NB4 (cell line): ENCODE measurements at places on chromosomes 3 and 15.

DNA sequence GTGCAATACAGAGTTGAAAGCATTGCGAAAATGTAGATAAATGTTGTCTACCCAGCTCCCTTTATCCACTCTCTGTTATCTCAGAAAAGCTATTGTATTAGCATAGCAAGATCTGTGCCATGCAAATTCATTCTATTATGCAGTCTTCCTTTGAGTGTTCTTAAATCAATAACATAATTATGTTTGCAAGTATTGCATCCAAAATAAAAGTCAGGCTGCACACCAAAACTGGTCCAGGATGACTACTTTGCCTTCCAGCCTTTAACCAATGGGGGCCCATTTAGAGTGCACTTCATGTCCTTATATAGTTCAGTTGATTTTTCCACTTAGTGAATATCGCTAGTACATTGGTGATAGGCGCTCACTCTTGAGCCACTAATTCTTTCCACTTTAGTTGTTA lies 107.4 kb upstream of the MLF1 start:
- no peak for DNase-seq

- no peak for DNase-seq
Measured at GRCh38 chr15:75598361-75598760, 19.2 kb upstream of the PTPN9 start.

GRCh38 chr15:73751899-73752805 lies 999 bp downstream of the INSYN1 start:
- no peak for DNase-seq

DNA sequence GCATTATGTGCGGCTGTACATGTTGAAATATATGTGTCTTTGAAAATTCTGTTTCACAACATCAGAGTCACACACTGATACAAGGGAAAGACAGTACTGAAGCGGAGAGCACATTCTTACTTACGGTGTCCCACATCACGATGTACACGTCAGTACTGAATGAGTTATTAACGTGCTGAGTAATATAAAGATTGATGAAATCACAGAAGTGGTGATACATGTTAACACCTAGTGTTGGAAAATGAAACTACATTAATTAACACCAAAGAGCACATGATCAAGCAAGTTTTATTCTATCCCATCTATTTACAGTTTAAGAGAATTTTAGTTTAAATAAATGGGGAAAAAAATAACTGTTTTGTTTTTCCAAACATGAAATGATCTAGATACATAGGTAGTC lies 15.6 kb downstream of the EOGT start:
- DNase-seq, result no peak

GRCh38 chr3:7207125-7207524 lies 346.2 kb downstream of the GRM7 start:
- no peak for DNase-seq

DNA sequence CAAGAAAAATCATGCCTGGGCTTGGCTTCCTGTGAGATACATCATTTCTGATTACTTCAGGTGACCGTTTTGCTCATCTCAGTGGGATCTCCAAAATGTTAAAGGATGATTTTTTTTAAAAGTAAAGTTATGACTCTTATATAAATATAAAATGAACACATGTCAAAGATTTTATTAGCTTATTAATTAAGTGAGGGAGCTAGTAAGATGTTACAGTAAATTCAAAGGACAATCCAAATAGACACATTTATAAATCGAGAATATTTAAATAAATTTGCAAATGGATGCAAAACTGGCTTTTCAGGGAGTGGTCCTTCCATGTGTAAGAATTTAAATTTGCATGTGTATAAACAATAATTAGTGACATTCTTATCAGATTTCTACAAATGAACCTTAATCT lies 87.0 kb downstream of the IQCH start:
- DNase-seq, result no peak

DNA sequence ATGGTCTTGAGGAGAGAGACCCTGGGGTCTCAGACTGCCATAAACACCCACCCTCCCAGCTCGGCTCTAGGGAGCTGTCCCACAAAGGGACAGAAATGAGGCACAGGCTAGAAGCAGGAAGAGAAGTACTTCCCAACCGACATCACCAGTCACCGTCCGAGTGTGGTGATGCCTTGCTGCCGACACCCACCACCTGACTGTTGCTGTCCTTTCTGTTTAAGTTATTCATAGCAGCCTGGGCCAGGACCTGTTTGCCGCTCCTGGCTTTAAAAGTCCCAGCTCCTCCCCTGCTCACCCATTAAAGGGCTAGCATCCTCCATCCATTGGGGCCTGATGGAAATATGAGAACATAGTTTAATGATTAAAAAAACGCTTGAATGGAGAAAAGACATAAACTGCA lies 13.2 kb upstream of the SPG11 start:
- DNase-seq, result no peak

- no peak for DNase-seq
Measured at GRCh38 chr15:71844916-71845315, 34.6 kb downstream of the NR2E3 start.

DNA sequence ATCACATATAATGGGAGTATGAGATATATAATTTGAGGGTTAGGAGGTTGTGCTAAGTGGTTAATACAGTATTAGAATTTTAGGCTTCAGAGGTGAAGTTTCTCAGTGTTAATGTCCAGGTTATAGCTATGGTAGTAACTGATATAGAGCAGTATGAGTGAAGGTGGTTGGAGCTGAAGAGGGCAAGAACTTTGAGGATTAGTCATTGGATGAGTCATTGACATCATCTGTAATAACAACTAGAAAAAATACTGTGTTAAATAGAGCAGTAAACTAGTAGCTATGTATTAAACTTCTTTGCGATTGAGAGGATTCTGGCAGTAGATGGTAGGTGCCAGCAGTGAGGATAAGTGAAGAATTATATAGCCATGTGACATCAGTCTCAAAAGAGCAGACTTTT lies 47.5 kb upstream of the EIF3J start:
- DNase-seq, result peak; percentile 27

DNA sequence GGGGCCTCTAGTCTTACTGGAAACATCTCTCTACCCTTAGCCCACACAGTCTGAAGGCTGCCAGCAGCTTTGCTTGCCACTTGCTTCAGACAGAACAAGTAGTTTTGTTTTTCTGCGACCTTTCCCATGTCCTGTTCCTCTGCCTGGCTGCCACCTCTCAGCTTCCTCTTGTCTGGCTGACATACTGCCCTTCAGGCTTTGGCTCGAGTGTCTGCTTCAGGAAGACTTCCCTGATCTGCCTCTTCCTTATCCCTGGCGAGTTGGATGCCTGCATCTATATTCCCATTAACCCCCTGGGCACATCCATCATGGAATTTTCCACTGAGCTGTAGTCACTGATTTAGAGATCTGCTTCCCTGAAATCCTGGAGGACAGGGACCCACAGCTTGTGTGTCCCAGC lies 25.1 kb upstream of the CPNE9 start:
- DNase-seq, result no peak

GRCh38 chr3:112539825-112540650 lies 21.7 kb downstream of the ATG3 start:
- no peak for DNase-seq
